ENCODE measurements at places on chromosomes 16 and 17.
A peak's percentile ranks its signal among the peaks of the same experiment; 100 is the strongest.

DNA sequence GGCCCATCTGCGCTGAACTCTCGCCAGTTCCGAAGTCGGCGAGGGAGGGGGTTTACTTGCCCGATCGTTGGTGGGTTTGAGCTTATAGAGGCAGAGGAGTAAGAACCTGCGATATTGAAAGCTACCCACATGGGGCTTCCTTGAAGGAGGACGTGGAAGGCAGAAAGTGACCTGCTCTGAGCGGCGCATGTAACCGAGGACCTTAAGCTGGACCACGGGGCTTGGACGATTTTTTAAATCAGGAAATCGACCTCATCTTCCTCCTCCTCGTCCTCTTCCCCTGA, 2.0 kb downstream of the PRAC2 start:
- no peak for DNase-seq

GRCh38 chr17:44473367-44473766, 29.8 kb downstream of the GPATCH8 start:
- peak; percentile 11 for DNase-seq

DNA sequence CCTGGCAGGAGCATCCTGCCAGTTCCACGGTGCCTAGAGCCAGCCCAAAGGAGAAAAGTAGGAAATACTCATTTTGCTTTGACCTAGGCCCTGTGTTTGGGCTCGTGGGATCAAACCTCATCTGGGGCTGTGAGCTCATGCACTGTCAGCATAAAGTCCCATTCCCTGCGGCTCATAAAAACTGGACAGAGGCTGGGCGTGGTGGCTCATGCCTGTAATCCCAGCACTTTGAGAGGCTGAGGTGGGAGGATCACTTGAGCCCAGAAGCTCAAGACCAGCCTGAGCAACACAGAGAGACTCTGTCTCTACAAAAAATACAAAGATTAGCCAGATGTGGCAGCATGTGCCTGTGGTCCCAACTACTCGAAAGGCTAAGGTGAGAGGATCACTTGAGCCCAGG, 17.9 kb downstream of the ATP6V0D1 start:
- DNase-seq, result no peak

- no peak for DNase-seq
These were observed 17.8 kb upstream of the CLEC3A start for GRCh38 chr16:78004517-78004916.

GRCh38 chr17:38428112-38428642, at the start of gene ARHGAP23:
ARHGAP23 (plus strand) TSS chr17:38428464; CDS start chr17:38428486, 22 bp downstream.
- DNase-seq, result peak; percentile 48

GRCh38 chr16:21071741-21072140, 78.9 kb downstream of the DNAH3 start:
- no peak for DNase-seq

- DNase-seq, result no peak
These were observed 1.1 kb downstream of the DNASE1 start for GRCh38 chr16:3655396-3656159.

- DNase-seq, result peak; percentile 65
These were observed 444.7 kb downstream of the HS3ST3B1 start for GRCh38 chr17:14745541-14745940.

DNA sequence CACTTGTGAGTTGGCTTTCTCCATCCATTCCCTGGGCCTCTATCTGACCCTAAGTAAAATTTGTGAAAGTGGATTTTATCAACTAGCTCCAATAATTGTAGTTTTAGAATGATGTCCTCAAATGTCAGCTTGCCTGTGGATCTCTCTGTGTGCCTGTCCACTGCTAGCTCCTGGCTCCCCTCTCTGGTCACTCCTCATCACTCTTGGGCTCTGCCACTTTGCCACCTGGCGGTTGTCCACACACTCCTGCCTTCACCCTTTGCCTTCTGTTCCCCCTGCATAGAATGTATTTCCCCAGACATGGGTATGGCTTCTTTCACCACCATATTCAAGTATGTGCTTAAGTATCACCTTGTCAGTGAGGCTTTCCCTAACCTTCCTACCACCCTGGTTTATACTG, 19.8 kb downstream of the ANKFN1 start:
- DNase-seq, result no peak

DNA sequence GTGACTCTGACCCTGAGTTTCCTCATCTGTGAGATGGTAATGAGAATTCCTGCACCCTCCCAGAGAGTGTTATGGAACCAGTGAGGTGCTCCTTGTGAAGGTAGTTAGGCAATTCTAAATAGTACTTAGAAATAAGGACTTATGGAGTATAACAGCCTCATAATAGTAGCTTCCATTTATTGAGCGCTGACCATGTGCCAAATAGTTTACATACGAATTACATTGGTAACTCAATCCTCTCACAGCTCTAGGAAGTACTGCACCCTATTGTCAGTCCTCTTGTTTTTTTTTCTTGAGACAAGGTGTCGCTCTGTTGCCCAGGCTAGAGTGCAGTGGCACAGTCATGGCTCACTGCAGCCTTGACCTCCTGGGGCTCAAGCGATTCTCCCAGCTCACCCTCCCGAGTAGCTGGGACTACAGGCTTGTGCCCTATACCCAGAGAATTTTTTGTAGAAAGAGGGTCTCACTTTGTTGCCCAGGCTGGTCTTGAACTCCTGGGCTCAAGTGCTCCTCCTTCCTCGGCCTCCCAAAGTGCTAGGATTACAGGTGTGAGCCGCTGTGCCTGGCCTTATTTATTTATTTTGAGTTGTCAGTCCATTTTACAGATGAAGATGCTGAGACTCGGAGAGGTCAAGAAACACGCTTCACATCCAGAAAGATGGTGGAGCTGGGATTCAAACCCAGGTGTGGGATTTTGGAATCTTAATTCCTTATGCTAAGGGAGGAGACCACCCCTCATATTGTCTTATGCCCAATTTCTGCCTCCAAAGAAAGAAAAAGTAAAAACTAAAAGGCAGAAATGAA, 2.9 kb downstream of the TNS4 start:
- DNase-seq, result no peak

GRCh38 chr16:67181346-67181745, 2.4 kb downstream of the MATCAP1 start:
- DNase-seq, result peak; percentile 79

- no peak for DNase-seq
These were observed 20.5 kb downstream of the PEMT start for GRCh38 chr17:17570798-17571716.

GRCh38 chr17:70271200-70271599, 101.9 kb downstream of the KCNJ2 start:
- DNase-seq, result no peak

DNA sequence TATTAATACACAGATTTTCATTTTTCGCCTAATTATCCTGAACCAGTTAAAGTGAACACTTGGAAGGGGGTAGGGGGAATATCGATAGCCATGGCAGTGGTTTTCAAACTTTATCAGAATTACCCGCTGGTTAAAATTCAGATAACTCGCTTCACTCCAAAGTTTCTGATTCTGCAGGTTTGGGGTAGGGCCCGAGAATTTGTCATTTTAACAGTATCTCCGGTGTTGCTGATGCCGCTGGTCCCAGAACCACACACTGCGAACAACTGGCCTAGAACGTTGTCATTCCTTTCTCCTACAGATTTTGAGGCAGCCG, 313 bp upstream of the NSRP1 start:
- no peak for DNase-seq

- DNase-seq, result no peak
These were observed 321.5 kb upstream of the CCL2 start for GRCh38 chr17:33933576-33933975.

DNA sequence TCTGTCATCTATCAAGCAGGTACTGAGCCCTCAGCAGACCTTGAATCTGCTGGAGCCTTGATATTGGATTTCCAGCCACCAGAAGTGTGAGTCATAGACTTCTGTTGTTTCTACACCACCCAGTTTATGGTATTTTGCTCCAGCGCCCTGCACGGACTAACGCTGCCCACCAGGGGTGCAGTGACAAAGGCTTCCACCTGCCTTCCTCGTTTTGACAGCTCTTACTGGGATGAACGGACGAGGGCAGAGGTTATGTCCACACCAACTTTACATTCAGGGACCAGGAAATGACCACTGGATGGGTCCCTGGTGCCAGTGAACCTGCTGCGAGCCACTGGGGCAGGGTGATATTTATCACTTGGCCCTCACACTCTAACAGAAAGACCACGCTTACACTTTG, 66.6 kb upstream of the CBX4 start:
- DNase-seq, result no peak

DNA sequence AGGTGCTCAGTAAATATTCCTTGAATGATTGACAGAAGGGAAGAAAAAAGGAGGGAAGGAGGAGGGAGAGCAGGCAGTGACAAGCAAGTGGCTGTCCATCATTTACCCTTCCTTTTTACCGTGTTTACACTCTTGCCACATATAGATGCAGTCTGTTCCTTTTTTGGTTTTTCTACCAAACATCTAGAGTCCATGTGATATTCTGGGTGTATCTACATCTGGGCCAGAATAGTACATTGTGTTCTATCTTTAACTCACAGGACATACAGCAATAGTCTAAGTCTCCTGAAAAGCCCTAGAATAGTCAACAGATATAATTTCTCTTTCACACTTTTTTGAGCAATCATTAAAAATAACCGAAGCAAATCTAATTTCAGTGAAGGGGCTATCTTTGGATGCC, 33.5 kb downstream of the KCNJ2 start:
- DNase-seq, result no peak

DNA sequence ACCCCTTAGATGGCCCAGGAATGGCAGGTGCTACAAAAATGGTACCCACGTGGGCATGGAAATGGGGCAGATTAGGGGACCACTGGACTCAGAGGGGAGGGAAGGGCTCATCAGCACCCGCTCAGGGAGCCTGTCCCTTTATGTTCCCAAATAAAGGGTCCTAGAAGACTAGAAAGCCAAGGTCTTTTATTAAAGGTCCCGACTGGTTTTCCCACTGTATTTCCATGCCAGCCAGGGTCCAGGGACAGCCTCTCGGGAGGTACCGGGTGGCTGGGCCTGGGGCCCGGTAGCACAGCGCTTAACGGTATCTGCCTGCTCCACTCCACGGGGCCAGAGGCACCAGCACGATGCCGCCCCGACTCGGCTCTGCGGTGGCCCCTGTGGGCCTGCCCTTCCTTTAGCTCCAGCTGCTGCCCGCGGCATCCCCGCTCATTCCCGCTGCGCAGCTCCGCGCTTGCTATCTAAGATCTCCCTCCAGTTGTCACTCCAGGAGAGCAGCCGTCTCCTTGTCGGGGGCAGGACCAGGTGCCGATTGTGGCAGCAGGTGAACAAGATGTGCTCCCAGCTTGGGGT, 1.4 kb downstream of the NT5C start:
- DNase-seq, result no peak

GRCh38 chr16:49488336-49488735, 114.7 kb downstream of the C16orf78 start:
- no peak for DNase-seq

DNA sequence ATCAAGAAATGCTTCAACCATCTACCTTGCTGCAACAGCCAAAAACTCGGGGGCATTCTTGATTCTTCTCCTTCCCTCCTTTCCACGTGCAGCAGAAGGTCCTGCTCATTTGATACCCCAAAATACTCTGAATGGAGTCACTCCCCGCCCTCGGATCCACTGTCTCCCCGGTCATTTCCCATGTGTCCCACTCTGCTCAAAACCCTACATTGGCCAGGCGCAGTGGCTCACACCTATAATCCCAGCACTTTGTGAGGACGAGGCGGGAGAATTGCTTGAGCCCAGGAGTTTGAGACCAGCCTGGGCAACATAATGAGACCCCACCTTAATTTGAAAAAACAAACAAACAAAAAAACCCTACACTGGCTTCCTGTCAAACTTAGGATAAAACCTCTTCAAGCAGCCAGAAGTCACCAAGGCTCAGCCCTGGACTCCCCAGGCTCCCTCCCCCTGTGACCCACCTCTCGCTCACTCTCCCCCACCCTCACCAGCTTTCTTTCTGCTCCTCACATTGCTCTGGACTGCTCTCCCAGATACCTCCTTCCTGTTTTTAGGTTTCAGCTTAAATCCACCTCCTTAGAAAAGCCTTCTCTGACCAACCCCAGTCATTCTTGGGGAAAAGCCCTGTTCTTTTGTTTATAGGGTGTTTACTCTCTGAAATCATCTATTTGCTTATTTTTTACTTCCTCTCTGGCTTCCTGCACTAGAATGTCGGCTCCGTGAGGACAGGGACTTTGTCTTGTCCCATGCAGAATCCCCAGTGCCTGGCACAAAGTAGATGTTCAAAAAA, 2.8 kb downstream of the SLC13A2 start:
- DNase-seq, result no peak

GRCh38 chr16:12271006-12271405, 294.5 kb downstream of the SNX29 start:
- peak; percentile 44 for DNase-seq

- DNase-seq, result peak; percentile 24
These were observed 87.4 kb downstream of the ANKRD11 start for GRCh38 chr16:89402962-89403361.

- no peak for DNase-seq
These were observed 76.9 kb downstream of the TEX14 start for GRCh38 chr17:58614859-58615459.

DNA sequence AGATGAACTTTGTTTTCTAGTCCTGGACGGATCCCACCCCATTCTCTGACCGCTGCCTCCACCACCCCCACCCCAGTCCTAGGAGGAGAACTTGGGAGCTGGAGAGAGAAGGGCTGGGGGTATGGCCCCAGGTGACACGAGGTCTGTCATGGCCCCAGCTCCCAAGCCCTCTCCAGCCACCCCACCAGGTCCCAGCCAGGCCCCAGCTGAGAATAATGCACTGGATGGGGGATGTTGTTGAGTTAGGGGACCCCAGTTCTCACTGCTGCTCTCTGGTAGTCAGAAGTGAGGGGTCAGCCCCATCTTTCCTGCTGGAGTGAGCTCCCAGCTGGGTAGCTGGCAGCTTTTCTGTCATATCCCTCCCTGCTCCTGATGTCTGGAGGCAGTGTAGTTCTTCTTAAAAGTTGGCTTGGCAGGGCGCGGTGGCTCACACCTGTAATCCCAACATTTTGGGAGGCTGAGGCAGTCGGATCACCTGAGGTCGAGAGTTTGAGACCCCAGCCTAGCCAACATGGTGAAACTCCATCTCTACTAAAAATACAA, 4.6 kb upstream of the COL1A1 start:
- DNase-seq, result no peak
